Sigmoid colon (tissue), 7 donors: ENCODE measurements at places on chromosomes 12 and 14. TPM values are rescaled to one million over a fixed set of nuclear protein-coding genes. Genes with fewer than 3 reads are reported as not detected.

ESPL1 gene
- 0.16 TPM for total RNA-seq

CCDC38 gene
- total RNA-seq = not detected

NPAS3 gene
- 6.4 TPM for total RNA-seq

DNA sequence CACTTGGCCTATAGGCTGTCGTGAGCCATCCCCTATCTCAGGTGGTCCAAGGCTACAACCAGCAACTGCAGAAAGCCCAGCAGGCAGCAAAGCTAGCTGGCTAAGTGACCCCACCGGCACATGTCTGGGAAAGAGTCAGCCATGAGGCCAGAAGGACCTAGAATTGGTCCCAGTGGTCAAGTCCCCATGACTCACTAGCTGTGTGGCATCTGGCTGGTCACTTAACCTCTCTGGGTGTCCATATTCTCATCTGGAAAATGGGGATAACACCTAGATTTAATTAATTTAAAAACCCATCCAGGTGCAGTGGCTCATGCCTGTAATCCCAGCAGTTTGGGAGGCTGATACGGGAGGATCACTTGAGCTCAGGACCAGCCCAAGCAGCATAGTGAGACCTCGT, 37.6 kb downstream of the SYNE3 start:
- DNase-seq = no peak

DNA sequence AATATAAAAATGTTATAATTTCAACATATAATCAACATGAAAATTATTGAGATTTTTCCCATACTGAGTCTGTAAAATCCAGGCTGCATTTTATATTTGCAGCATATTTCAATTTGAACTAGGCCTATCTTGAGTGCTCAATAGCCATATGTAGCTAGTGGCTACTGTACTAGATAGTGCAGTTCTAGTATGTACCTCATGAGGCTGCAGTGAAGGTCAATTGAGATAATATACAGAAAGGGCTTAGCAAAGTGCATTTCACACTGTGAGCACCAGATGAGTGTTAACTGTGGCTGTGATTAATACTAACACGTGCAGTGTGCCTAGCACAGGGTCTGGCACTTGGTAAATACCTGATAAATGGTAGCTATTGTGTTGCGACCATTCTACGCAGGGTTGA, 5.4 kb upstream of the SLC22A17 start:
- no peak for DNase-seq

DNA sequence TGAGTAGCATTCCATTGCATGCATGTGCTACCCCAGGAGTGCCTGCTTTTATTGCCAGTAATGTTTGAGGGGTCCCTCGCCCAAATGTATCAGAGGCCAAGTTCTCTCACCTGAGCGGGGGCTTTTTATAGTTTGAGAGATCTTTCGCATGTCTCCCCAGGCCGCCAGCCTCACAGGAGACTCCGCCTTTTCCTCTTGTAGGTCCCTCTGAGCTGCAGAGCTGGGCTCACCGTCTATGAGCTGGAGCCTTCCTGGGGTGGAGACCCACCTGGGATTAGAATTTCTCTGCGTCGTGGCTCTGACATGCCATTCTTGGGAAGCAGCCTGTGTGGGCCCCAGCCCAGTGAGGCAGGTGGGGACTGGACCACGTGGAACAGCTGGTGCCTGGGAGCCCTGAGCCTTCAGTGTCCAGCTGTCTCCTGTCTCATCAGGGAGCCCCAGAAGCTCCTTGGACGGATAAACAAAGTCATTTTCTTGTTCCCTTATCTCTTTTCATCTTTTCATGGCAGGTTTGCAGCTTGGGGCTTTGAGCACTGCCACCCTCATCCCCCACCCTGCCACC, 261.7 kb upstream of the CRY1 start:
- DNase-seq = no peak

- no peak for DNase-seq
These were observed 212.5 kb upstream of the DDHD1 start for GRCh38 chr14:53365486-53366130.

DNA sequence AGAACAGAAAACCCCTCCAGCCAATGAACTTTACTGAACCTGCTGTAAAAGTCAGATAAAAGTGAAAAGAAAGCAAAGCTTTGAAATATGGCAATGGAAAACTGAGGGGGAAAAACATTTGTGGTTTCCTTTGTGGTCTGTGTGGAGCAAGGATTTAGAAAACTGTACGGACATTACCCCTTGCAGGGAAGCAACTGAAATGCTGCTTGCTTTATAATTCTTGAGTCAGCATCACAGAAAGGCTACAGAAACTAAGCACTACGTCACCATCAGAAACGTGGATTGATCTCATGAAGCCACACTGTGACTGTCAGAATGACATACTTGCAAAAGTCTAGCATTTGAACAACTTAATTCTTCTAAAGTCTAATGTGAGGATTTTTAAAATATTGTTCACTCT, 2.4 kb upstream of the KCNC2 start:
- no peak for DNase-seq

- DNase-seq = no peak
These were observed 24.0 kb upstream of the PDE1B start for GRCh38 chr12:54525383-54525782.
